ENCODE measurements at places on chromosomes 1 and 21.

- no peak for DNase-seq
These were observed 1.4 kb downstream of the MAGI3 start for GRCh38 chr1:113391649-113392271.

DNA sequence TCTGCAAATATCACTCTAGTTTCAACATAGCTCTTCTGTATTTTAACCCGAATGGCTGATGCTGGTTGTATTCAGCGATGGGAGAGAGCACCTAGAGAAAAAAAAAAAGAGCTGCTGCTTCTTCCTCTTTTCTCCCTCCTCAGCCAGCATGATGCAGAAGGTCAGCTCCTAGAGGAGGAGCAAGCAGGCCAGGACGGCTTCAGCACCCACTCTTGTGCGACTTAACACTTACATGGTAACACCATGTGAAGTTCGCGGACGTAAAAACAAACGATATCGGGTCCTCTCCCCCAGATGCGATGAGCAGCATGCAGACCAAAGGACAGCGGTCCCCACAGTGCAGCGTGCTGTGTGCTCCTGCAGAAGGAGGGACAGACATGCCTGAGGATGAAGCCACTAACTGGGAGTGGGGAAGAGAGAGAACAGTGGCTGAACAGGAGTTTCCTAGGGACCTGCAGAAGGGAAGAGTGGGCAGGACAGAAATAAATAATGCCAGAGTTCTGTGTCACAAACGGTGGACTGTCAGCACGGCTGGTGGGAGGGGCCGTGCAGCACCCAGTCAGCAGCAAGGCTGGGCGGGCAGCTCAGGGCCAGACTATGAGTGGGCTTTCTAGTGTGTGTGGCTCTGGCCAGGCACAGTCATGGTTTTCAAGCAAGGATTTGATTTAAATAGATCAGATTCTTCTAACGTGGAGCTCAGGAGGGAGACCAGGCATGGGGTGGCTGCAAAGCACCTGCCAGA, 11.4 kb upstream of the B3GALT5 start:
- no peak for DNase-seq

DNA sequence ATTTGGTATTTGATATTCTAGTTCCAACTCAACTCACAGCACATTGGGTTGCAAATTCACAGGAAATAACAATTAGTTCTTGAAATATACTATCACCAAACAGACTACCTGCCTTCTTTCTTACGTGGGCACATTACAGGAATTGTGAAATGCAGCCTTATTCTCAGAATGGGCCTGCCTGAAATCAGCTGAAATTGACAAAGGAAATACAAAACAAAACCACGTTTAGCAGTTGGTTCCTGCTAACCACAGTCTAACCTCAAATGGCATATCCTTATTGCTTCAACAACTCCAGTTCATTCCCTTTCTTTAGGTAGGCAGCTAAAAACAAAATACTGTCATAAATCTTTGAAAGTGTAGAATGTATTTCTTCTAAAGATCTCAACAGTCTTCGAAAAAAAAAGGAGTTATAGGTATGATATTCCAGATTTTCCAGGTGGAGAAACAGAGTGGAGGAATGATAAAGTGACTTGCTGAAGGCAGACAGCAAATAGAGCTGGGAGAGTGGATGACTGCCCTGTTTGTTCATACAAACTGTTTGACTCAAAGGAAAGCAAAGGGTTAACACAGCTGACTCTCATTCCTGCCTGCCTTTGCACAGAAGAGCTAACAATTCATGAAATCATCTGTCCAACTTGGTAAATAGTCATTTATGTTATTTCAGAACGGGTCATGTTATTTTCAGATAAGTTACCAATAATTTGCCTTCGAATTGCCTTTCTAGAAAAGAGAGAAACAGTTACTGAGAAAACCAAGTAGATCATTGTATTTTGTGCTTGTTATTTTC, 1.6 kb upstream of the GREM2 start:
- DNase-seq = no peak

DNA sequence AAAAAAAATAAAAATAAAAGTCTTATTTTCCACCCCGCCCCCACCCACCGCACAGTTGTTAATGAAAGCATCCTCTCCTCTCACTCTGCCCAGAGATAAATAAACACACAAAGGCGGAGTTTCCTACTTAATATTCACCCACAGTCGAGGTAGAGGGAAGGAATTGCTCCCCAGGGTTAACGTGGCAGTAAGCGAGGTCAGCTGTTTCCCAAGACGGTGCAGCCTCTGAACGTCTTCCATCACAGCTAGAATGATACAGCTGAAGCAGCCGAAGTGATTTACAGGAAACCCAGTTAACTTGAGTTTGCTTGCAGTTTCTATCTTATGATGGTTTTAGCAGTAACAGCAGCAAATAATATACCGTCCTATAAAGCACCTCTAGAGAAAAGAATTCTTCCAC, 283.9 kb downstream of the PBX1 start:
- DNase-seq = no peak

DNA sequence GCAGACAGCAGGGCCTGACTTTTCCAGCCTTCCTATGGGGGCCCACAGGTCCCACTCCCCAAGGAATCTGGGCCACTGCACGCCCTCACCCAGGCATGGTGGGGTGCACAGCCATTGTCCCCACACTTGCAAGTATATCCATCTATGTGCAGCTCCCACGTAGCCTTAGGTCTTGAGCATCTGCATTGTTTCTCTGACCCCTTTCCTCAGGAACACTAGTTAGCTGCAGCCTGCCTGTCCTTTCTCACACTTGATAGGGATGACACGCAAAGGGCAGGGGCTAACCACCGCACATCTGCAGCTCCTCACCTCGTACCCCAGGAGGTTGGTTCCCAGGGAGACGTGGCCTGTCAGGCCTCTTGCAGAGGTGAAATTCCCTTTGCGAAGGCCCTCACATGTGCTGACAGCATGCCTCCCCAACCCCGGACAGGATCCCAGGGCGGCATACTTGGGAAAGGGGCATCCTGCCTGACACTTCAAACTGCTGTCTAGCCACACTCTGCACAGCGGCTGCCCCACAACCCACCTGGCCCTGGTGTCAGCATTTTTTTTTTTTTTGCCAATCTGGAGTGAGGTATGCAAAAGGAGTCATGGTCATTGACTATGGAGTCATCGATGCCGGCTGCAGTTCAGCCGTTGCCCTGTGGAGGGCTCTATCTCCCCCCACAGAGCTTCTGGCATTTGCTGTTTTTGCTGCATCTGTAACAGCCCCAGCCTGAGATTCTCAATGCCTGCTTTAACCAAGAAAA, 5.0 kb downstream of the JMJD4 start:
- DNase-seq = no peak

DNA sequence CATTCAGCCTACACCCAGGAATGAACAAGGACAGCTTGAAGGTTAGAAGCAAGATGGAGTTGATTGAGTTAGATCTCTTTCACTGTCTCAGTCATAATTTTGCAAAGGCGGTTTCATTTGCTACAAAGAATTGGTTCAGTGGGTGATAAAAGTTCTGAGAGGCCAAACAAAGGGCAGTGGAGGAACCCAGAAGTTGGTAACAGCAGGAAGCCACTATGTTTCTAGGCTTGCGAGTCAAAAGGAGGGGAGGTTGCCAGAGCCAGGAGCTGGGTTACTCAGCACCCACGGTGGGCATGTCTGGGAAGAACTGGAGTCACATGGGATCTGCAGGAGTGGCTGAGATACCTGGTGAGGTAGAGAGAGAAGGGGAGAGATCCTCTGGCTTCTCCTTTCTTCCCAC, 64.2 kb upstream of the MRPS6 start:
- no peak for DNase-seq

DNA sequence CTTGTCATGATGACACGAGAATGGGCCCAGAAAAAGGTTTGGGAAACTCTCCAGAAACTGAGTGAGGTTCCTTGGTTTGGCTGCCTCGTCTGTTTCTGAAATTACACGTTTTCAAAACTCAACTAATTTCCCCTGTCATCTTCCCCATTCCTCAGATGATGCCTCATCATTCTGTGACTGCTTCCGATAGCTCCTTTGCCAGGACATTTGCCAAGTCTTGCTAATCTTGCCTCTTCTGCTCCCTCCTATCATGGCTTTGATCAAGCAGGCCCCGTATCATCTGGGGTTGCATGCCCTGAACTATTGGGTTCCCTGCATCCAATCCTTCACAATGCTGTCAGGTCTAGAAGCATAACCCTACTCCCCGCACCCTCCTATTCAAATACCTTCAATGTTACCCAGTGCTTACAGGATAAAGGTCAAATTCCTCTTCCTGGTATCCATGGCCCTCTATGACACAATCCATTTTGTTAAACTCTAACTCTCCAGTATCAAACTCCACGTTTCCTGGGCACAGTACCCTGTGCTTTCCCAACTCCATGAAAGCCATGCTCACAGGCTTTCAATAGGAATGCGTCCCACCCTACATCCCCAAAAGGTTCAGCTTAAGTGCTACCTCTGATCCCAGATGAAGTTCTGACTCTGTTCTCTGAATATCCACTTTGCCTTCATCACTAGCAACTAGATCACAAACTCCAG, 22.2 kb upstream of the TMEM200B start:
- DNase-seq = no peak

GRCh38 chr1:20601129-20601825, 12.4 kb downstream of the CDA start:
- DNase-seq = no peak

GRCh38 chr1:30807318-30808066, 49.9 kb upstream of the LAPTM5 start:
- DNase-seq = no peak

- DNase-seq = no peak
These were observed 38.6 kb downstream of the BRINP2 start for GRCh38 chr1:177209357-177209756.

GRCh38 chr1:175877939-175878737, 134.7 kb upstream of the TNR start:
- no peak for DNase-seq

DNA sequence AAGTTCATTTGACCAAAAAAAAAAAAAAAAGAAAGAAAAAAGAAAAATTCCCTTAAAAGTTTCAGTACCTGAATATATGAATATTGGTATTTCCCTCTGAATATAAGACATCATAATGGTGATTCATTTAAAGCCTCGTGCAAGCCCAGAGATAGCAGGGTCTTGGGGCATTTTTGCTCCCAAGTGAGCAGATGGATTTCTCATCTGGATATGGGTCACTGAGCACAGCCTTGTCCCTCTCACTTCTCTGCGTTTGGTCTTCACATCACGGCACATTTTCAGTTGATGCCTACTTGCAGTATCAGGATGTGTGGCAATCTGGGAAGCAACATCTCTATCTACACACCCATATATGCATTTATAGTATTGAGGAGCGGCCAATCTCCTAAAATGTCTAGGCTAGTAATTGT, 12.7 kb downstream of the CD58 start:
- no peak for DNase-seq

DNA sequence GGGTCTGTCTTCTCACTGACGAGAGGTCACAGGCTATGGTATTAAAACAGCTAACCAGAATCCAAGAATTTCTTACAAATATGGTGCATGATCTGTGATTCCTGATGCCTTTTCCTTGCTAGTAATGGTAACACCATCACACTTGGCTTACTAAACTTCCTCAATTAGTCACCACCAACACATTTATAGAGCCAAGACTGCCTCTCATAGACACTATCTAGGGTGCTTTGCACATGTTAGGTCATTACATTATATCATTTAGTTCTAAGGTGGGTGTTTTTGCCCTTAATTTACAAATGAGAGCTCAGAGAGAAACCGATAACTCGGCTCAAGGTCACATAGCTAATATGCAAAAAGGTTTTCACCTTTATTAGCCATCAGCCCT, 8.7 kb downstream of the KIF21B start:
- no peak for DNase-seq

GRCh38 chr1:214380986-214381695, 100.2 kb downstream of the SMYD2 start:
- no peak for DNase-seq

DNA sequence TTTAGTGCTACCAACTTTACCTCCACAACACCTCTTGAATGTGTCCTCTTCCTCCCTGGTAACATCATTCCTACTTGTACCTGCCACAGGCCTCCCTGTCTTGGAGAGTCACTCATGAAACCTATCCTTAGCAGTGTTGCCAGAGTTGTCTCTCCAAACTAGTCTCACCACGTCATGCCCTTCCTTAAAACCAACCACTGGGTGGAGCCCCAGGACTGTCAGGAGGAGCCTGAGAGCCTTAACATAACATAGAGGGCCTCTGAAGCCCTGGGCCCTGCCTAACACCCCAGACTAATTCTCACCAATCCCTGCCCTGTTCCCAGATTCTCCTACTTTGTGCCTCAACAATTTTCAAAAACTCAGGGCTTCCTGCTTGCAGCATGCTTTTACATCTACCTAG, 65.3 kb downstream of the ZNF697 start:
- no peak for DNase-seq

GRCh38 chr1:117045644-117046043, 14.5 kb upstream of the TTF2 start:
- DNase-seq = no peak

DNA sequence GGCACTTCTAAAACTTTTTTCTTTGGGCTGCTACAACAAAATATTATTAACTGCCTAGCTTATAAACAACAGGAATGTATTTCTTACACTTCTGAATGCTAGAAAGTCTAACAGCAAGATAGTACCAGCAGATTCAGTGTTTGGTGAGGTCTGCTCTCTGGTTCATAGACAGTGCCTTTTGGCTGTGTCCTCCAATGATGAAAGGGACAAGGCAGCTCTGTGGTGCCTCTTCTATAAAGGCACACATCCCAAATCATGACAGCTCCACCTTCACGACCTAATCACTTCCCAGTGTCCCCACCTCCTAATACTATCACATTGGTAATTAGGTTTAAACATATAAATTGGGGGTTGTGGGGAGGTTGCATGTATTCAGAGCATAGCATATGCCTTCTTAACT, 9.5 kb downstream of the CFH start:
- DNase-seq = no peak

GRCh38 chr1:32773764-32774463, 43.2 kb downstream of the YARS1 start:
- no peak for DNase-seq

DNA sequence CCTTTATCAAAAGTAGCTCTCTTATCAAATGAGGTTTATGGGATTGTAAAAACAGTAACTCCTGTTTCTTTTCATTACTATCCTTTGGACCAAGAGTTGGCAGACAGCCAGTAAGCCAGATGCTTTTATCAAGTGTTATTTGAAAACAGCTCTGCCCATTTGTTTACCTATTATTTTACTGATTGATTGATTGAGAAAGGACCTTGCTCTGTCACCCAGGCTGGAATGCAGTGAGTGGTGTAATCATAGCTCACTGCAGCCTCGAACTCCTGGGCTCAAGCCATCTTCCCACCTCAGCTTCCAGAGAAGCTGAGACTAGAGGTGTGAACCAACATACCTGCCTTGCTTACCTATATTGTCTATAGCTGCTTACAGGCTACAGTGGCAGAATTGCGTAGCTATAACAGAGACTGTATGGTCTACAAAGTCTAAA, 3.6 kb downstream of the PRKAB2 start:
- no peak for DNase-seq
